ENCODE measurements at places on chromosomes 5 and 9. TPM values are rescaled to one million over a fixed set of nuclear protein-coding genes. Genes with fewer than 3 reads are reported as not detected.

Gene PCDHGB4
- 17.4 TPM for total RNA-seq

Gene ADAMTS19
- total RNA-seq: 69.6 TPM

DNA sequence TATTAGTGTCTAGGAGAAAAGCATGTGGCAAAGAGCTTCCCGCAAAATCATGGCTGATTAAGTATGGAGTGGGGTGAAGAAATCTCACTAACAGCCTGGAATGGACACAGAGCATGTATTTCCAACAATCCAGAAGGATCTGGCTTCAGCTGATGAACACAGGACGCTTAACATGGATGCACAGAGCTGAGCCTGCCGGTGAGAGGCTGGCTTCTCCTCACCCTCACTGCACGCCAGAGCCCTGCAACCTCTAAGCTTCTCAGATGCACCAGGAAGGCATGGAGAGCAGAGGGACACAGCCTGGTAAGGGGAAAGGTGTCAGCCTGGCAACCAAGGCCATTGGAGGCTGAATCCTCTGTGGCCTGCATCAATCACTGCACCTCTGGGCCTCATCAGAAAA, 298.5 kb downstream of the TRIM32 start:
- no peak for DNase-seq
- no peaks in the 10 kb centered on the region for H3K36me3 ChIP-seq
- H3K4me3 ChIP-seq: no peak overlapping the region
- H3K27ac ChIP-seq: no peak overlapping the region
- no peaks in the 10 kb centered on the region for H3K4me1 ChIP-seq
- H3K27me3 ChIP-seq: no peaks in the 10 kb centered on the region

GRCh38 chr5:114391321-114391720, 29.5 kb downstream of the KCNN2 start:
- H3K4me1 ChIP-seq: no peaks in the 10 kb centered on the region
- H3K36me3 ChIP-seq: no peaks in the 10 kb centered on the region
- H3K27ac ChIP-seq: no peak overlapping the region
- DNase-seq: no peak

DNA sequence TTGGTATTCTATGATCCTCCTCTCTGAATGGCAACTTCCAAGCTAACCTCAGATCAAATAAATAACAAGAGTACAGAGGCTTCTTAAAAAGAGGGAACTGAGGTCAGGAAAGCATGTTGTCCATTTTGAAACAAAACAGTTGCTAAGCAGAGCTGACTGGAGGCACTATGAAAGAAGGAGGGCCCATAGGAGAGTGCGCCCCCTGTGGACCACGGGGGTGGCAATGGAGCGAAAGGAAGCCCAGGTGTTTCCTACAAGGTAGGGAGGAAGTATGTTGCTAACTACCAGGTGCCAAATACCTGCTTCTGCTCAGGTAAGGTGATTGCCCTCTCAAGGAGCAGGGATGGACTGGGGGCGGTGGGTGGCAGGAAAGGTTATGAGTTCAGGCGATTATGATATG, 101.8 kb upstream of the MAST4 start:
- DNase-seq: peak; percentile 6
- H3K27ac ChIP-seq: no peak overlapping the region
- no peaks in the 10 kb centered on the region for H3K36me3 ChIP-seq
- H3K27me3 ChIP-seq: no peaks in the 10 kb centered on the region
- no peak overlapping the region for H3K4me3 ChIP-seq

DNA sequence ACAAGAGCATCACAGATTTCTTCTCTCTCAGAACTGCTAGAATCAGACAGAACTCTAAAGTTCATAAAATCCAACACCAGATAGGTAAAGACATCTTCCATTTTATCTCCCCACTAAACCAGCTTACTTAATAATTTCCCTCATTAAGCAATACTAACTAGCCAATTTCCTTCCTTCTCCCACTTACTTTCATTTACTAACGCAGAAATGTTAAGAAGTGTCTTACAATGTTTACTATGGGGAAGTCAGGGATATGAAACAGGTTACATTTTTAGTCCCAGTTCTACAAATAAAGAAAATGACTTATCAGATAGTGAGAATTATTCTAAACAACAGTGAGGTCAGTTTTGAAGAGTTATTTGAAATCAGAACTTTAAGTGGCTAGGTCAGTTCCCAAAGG, 236.5 kb downstream of the FBXL17 start:
- peaks cover 8% of the 10 kb centered on the region for H3K4me1 ChIP-seq
- no peaks in the 10 kb centered on the region for H3K36me3 ChIP-seq
- H3K27ac ChIP-seq: no peak overlapping the region
- H3K4me3 ChIP-seq: no peak overlapping the region
- H3K27me3 ChIP-seq: no peaks in the 10 kb centered on the region
- no peak for DNase-seq

DNA sequence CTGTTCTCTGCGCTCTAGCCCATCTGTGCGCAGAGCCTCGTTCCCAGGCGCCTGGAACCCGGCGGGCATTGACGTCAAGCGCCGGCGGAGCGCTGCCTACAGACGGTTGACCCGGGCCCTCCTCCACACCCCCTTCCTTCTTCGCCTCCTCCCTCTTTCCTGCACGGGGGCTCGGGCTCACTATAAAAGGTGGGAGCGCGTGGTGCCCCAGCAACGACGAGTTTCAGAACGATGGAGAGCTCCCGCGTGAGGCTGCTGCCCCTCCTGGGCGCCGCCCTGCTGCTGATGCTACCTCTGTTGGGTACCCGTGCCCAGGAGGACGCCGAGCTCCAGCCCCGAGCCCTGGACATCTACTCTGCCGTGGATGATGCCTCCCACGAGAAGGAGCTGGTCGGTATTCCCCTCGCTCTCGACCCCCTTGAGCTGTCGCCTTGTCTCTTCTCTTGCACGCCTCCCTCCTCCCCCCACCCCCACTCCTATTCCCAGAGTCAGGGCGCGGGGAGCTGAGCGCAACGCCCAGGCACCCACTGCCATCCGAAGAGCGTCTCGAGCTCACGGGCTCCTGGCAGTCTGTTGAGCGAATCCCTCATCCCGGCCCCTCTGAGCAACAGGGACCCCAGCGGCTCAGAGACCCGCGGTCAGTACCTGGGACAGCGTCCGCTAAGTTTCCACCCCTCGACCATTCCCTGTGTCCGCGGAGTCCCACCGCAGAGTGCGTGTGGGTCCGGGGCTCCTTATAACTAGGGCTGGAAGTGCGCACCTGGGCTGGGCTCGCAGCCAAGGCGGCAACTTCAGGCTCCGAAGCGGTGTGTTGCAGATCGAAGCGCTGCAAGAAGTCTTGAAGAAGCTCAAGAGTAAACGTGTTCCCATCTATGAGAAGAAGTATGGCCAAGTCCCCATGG, at the start of gene CARTPT:
Gene CARTPT (plus strand): TSS at position 213 of the 902 bp plus-strand sequence. CDS start 19 bp downstream, at position 232.
- no peaks in the 10 kb centered on the region for H3K4me1 ChIP-seq
- H3K36me3 ChIP-seq: no peaks in the 10 kb centered on the region
- H3K4me3 ChIP-seq: no peak within 1 kb of the TSS
- H3K27me3 ChIP-seq: peaks cover 94% of the 10 kb centered on the region

- H3K27ac ChIP-seq: no peak overlapping the region
- peaks cover 82% of the 10 kb centered on the region for H3K27me3 ChIP-seq
- H3K4me3 ChIP-seq: no peak overlapping the region
Measured at GRCh38 chr9:16828340-16829281, 41.9 kb downstream of the BNC2 start.

DNA sequence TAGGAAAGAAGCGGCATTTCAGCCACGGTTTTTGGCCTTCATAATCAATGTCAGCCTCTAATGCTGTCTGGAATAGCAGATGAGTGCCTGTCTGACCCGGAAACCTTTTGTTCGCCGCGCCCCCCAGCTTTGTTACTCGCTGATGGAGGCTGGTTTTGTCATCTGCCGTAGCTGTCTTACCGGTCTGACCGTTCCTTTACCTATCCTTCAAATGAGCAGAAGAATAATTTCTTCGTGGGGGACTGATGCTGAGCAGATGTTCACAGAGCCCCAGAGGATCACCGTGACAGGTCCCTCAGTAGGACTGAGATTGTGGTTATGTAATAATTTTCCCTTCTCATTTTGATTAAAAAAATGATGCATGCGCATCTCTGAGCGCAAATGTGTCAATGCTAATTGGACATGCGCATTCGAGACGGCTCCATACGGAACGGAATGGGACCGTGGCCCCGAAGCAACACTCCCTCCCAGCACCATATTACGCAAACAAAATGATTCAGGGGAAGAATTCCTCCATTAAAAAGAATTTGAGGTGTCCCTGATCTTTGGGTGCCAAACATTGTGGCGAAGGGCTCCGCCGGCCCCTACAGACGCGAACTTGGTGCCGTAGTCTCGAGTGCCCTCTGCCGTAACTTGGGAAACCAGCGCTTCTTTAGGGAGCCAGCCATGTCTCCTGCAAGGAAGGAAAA, 27.6 kb downstream of the TLX3 start:
- H3K27me3 ChIP-seq: peaks cover 63% of the 10 kb centered on the region
- H3K4me1 ChIP-seq: no peaks in the 10 kb centered on the region
- peak overlapping the region; percentile 30 for H3K4me3 ChIP-seq
- no peak overlapping the region for H3K27ac ChIP-seq
- DNase-seq: peak; percentile 67
- no peaks in the 10 kb centered on the region for H3K36me3 ChIP-seq

GRCh38 chr5:177531209-177531940, 14.6 kb upstream of the DDX41 start:
- no peak overlapping the region for H3K4me3 ChIP-seq
- H3K36me3 ChIP-seq: peaks cover 45% of the 10 kb centered on the region
- no peaks in the 10 kb centered on the region for H3K27me3 ChIP-seq
- no peak for DNase-seq
- no peaks in the 10 kb centered on the region for H3K4me1 ChIP-seq

- H3K27ac ChIP-seq: no peak overlapping the region
- H3K4me3 ChIP-seq: no peak overlapping the region
- no peak for DNase-seq
- peaks cover 5% of the 10 kb centered on the region for H3K4me1 ChIP-seq
Measured at GRCh38 chr5:92769978-92770377, 811.0 kb downstream of the NR2F1-AS1 start.
